Dorsolateral prefrontal cortex (tissue), 122 donors: ENCODE measurements at places on chromosomes 7 and 10.

DNA sequence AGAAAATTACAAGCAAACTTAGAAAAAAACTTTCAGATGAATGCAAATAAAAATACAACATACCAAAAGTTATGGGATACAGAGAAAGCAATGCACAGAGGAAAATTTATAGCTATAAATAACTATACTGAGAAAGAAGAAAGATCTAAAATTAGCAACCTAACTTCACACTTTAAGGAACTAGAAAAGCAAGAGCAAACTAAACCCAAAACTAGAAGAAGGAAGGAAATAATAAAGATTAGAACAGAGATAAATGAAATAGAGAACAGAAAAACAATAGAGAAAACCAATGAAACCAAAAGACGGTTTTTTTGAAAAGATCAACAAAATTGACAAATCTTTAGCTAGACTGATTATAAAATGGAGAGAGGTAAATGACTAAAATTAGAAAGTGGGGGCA lies 9.6 kb upstream of the STRA8 start:
- DNase-seq, result no peak

DNA sequence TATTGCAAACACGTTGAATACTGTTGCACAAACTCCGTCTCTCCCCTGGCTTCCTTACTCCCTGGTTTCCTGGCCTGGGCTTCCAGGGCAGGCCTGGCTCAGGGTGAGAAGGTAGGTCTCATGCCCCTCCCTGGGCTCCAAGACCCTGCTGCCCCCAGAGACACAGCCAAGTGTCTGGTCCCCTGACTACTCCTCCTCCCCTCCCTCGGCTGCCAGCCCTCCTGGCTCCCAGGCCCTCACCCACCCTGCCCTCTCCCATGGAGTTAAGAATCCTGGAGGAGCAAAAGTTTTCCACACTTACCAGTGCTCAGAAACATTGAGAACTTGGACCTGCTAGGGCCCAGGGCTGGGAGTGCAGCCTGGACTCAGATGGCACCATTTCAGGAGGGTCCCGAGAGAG lies 47.2 kb upstream of the RABGEF1 start:
- DNase-seq, result no peak

GRCh38 chr7:50953820-50954219 lies 171.1 kb upstream of the GRB10 start:
- DNase-seq, result no peak

DNA sequence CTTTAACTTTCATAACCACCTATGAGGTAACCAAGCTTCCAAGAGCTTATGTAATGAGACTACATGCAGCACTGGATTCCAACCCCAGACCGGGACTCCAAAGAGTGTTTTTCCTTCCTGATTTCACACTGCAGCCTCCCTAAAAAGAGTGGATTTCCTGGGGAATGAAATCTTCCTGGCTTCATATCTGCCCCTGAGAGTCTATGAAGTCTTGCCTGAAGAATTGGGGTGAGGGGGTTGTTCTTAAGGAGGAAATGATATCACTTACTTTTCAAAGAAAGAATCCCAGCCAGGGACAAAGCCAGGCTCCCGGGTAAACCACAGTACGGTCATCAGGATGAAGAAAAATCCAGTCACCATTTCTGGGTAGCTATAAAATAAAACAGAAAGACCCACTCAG lies 29.7 kb downstream of the STMP1 start:
- no peak for DNase-seq

DNA sequence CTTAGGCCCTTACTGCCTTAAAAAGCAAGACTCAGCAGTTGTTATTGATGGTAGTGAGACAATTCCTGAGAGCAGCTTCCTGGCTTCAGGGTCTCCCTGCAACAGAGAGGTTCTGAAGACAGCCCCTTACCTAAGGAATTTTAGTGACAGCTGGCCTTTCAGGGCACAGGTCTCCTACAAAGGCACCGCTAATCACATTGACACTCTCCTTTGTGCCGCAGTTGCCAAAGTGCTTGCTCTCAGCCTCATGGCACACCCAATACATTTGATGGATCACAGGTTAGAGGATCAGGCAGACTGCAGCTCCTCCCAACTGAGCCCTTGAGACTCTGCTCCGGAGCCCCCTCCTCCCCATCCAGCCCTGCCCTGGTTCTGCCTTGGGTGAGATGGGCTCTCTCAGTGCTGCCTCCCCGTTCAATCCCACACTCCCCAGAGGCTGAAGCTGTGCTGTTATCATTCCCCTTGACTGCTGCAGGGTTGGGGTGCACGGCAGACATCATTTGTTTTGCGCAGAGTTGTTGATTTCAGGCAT lies 198.2 kb downstream of the EMX2 start:
- DNase-seq, result no peak

GRCh38 chr10:68128015-68128414 lies 18.7 kb downstream of the MYPN start:
- no peak for DNase-seq

DNA sequence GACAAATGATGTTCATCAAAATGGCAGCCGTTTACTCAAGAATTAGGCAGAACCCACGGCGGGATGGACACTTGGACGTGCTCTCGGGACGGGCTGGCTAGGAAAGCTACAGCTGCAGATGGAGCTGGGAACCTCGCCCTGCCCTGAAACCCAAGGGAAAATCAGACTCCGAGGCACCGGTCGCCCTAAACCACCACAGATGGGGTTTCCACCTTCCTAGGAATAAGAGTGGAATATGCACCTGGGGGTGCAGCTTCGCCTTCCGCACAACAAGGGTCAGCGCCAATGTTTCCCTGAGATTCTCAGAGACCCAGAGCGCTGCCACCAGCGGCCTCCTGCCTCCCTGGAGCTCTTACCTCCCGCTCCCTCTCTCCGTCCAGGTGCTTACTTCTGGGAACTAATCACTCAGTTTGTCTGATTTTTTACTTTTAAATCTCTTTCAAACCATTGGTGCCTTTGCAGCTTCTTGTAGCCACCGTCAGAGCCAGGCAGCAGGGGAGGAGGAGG lies 122.7 kb downstream of the DYNC2I1 start:
- DNase-seq, result no peak

DNA sequence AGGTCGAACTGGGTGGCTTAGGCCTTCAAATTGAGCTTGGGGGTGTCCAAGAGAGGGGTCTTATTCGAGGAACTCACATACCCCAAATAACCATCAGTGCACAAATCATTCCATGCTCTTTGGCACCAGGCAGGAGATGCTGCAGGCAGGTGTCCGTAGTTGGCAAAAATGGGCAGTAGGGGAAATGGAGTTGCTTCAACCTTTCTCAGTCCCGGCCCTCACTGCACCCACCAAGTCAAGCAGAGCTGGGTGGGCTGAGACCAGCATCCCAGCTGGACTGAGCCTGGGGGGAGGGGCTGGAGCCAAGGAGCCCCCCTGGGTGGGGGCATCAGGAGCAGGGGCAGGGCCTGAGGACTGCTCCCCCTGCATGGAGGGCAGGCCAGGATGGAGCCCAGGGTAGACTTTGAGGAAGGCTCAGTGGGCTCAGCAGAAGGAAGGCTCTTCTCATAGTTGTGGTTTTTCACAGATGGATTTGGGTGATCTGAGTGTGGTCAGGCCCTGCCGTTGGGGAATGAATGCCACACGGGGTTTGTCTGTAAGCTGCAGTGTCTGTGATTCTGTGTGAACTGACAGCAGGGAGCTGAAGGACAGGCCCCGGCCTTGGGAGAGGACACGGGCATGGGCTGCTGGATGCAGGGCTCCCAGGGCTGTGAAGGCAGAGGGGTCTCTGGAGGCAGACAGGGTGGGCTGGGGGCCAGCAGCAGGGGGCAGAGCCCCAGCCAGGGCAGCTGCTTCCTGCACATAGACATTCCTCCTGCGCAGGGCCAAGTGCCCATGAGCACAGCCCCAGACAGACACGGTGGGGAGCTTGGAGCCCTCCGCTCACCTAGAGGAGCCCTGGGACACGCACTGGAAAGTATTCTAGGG lies 144.5 kb downstream of the ADCY1 start:
- no peak for DNase-seq

GRCh38 chr7:13042605-13043236 lies 355.3 kb downstream of the ARL4A start:
- DNase-seq, result no peak

DNA sequence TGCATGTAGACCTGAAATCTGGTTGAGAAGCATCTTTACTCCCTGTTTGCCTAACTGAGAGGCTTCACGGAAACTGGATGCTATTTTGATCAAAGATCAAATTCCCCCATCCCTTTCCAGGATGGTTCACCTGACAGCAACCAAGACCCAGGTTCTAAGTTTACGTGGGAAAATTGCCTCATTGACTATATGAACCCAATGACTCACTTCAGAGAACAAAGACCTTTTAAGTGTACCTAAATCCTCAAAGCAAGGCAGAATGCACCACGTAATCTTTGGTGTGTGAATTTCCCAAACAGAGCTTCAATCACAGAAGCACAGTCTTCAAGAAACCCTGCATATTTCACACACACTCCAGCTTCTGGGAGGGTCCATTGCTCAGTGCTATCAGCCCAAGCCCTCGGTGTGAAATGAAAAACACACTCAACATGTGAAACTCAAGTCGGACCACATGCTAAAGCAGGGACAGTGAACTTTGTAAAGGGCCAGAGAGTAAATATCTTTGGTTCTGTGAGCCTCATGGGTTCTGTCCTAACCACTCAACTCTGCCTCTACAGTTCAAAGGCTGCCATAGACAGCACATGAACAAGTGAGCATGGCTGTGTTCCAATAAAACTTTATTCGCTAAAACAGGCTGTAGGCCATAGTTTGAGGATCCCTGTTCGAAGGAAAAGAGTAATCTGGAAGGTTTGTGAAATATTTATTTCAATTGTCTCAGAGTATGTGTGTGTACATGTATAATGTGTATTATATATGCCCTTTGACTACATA lies 275.6 kb upstream of the FOXK1 start:
- no peak for DNase-seq

GRCh38 chr10:9786101-9786500 lies 1231.6 kb upstream of the CELF2 start:
- DNase-seq, result no peak

DNA sequence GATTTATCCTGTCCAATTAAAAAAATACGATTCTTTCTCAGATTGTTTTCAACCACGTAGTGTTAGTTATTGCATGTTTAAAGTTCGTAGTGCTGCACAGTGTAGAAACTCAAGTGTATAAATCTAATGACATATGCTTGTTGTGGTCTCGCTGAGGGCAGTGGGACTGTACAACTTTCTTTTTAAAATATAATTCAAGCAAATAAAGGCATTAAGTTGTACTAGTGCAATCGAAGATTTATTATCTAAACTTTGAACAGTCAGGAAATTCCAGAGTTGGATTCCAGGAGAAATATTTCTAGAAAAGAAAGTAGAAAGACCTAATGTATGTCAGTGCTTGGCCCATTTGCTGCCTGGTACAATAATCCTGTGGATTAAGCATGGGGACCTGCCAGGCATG lies 124.1 kb upstream of the HPS1 start:
- no peak for DNase-seq

GRCh38 chr7:26490640-26491624 lies 199.3 kb downstream of the SNX10 start:
- no peak for DNase-seq

DNA sequence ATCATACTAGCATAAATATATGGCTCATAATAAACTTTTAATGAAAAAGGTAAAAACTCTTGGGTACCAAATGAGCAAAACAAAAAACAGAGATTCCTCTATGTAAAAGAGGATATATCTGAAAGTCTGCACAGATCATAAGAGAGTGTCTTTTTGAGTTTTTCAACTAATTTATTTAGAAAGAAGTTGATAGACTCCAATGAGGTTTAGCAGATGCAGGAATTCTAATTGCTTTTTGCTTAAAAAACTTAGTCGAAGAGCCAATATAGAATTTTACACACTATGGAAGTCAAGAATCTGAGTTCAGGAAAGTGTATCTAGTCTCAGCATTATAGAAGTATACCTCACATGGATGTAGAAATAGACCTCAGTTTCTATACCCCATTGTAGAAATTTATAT lies 3.4 kb upstream of the MLLT10 start:
- DNase-seq, result no peak

- DNase-seq, result no peak
These were observed 118.1 kb upstream of the LYZL2 start for GRCh38 chr10:30747633-30748032.

DNA sequence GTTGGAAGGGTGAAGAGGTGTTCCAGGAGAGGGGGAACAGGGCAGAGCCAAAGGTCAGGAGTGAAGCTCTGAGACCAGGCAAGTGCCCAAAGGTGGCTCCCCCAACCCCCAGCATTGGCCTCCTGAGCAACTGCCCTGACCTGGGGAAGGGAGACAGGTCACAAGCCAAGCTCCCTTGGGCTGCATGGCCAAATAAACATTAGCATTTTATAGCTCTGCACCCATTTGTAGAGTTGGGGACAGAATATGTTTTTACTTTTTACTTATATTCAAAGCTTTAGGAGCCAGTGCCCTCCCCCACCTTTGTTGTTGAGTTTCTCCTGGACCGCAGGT lies 4.0 kb downstream of the UNC5B start:
- DNase-seq, result no peak
